ENCODE measurements at places on chromosomes 2 and 18. TPM values are rescaled to one million over a fixed set of nuclear protein-coding genes. Genes with fewer than 3 reads are reported as not detected.

RGPD4 gene
- polyA plus RNA-seq: 2.7 TPM

RAB31 gene
- 81.5 TPM for polyA plus RNA-seq

CAPN14 gene
- polyA plus RNA-seq: 0.36 TPM

SERPINB7 gene
- polyA plus RNA-seq: 0.16 TPM

DSEL gene
- polyA plus RNA-seq: 2.7 TPM

CREG2 gene
- 0.42 TPM for polyA plus RNA-seq

NT5DC4 gene
- polyA plus RNA-seq: 4.2 TPM

All from testis (tissue), 5 donors.